Activated CD8-positive, alpha-beta memory T cell treated with anti-CD3 and anti-CD28 coated beads for 48 hours (primary cell): ENCODE measurements at places on chromosomes 1 and 21.

DNA sequence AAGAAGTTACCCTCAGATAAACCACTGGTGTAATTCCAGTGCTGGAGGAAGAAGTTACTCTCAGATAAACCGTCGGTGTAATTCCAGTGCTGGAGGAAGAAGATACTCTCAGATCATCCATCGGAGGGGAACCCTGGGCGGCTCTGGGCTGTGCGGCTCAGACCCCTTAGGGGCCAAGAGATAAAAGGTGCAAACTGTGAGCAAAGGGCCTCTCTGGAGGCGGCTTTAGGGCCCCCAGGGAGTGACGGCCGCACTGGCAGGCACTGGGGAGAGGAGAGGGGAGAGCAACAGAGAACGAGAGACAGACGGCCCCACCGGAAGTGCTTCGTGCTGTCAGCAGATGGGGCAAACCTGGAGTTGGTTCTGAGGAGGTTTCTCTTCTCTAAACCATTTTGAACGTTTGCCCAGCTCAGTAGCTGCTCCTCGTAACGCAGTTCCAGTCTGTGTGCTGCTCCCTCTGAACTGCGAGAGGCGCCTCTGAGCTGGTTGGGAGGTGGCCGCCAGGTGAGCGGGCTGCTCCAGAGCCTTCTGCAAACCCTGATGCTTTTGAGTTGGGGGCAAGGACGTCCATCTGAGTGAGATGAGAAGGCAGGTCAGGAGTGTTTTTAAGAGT, 62.6 kb upstream of the COL6A1 start:
- DNase-seq = no peak

GRCh38 chr1:107276247-107276646, 135.4 kb downstream of the NTNG1 start:
- DNase-seq = no peak

GRCh38 chr1:8155528-8156186, 129.5 kb upstream of the ERRFI1 start:
- no peak for DNase-seq

DNA sequence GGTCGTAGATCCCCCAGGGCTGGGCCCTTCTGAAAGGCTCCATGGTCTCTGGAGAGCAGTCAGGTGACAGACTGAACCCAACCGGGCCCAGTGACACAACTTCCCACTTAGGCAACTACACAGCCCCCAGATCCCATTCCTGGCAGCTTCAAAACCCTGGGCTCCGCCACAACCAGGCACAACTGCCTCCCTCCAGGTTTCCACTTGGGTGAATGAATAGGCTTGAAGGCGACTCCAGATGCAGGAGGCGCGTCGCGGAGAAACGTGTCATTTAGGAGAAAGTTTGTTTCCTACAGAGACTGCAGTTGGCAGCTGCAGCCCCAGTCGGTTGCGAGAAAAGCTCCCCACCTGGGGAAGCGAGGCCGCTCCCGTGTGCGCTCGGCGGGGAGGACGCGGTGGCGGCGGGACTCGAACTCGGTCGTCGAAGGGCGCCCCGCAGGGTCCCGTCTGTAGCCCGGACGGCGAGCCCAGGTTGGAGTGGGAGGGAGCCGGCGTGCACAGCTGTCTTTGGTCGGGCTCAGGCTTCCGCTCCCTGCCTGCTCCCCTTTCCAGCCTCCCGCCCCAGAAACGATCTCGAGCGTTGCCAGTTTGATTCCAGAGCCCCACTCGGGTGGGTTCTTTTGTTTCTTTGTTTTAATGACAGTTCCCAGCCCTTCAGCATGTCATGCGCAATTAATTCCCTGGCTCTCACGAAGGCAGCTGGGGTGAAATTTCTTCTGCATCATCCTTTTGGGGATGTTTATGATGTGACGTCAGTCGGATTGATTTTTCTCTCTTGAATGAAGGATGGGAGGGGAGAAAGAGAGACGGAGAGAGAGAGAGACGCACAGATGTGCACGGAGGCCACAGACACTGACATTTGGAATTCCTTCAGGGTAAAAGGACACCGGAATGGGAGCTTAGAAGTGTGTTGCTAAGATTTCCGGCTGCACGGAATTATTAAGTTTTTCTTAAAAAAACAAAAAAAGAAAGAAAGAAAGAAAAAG, 862 bp upstream of the SGIP1 start:
- DNase-seq = no peak

DNA sequence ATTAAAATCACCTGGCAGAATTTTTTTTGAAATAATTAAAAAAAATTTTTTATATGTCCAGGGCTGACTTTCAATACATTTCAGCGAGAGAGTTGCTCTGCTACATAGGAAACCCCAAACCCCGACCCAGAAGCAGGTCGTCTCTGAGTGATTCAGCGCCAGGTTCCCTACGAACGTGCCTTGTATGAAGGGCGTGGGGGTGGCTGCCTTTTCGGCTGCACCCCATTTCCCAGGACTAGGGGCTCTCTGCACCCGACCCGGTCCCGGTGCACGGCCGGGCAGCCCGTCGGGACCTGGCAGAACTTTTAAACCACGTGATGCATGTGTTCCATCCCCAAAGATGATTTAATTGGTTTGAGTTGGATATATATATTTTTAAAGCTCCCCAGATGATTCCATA, 15.8 kb upstream of the SCYL3 start:
- no peak for DNase-seq

GRCh38 chr1:113416496-113416895, 26.2 kb downstream of the MAGI3 start:
- no peak for DNase-seq

- no peak for DNase-seq
These were observed 334.1 kb upstream of the VAMP3 start for GRCh38 chr1:7437036-7437435.

- no peak for DNase-seq
These were observed 17.3 kb downstream of the LAMC1 start for GRCh38 chr1:183040547-183040971.

DNA sequence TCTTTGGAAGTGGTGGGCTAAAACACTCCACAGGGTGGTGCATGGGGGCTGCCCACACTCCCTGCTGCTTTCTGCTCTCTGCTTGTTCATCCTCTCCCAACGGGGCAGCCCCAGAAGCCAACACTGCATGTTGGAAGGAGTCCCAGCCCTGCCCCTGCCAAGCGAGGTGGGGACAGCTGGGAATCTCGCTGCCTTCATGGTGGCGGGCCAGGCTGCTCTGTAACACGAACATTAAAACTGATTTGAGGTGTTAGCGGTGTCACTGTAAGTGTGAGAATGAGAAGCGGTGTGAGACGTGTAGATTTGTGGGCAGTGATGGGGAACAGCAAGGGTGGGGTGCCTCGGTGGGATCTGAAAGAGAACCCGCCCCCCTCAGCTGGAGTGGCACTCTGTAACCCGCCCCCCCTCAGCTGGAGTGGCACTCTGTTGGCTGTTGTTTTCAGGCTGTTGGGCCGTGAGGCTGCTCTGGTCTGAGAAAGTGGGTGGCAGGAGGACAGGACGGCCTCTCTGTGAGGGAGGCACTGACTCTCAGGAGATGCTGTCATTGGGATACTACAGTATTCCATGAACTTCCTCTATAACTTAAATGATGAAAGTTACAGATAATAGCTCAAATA, 80.9 kb downstream of the PCBP3 start:
- no peak for DNase-seq

GRCh38 chr1:67646145-67647035, 38.6 kb upstream of the GADD45A start:
- DNase-seq = no peak

DNA sequence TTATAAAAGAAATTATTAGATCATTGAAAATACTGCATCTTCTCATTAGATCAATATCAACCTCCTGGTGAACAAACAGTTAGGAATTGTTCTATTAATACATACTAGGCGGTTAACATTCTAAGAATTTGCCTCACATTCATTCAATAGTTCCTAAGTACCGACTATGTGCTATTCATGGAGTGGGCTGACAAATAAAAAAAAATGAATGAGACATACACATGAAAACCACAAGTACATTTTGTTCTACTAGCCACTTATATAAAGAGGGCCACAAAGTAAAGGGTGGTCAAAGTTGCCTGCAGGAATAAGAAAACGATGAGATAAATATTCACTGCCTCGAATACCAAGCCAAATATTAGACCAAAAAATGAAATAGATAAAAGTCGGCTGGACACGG, 294.4 kb downstream of the SDCCAG8 start:
- no peak for DNase-seq

DNA sequence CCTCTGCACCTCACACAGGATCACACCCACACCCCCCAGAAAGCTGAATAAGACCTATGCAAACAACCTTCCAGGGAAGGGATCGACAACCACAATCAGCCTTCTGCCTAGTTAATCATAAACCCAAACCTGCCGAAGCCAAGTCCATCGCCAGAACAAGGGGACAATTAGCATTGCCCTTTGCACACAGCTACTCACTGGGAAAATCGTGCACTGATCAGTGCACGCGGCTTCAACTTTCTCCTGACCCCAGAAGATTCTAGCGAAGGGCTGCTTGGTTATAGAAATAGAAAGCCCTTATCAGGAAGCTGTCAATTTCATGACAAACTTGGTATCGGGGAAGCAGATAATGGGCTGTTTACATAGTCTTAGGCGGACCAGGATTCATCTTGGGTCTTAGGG, 29.5 kb downstream of the RUNX1 start:
- no peak for DNase-seq

GRCh38 chr1:61812916-61813315, 70.6 kb downstream of the PATJ start:
- no peak for DNase-seq

- no peak for DNase-seq
These were observed 14.7 kb upstream of the HAO2 start for GRCh38 chr1:119353836-119354235.

DNA sequence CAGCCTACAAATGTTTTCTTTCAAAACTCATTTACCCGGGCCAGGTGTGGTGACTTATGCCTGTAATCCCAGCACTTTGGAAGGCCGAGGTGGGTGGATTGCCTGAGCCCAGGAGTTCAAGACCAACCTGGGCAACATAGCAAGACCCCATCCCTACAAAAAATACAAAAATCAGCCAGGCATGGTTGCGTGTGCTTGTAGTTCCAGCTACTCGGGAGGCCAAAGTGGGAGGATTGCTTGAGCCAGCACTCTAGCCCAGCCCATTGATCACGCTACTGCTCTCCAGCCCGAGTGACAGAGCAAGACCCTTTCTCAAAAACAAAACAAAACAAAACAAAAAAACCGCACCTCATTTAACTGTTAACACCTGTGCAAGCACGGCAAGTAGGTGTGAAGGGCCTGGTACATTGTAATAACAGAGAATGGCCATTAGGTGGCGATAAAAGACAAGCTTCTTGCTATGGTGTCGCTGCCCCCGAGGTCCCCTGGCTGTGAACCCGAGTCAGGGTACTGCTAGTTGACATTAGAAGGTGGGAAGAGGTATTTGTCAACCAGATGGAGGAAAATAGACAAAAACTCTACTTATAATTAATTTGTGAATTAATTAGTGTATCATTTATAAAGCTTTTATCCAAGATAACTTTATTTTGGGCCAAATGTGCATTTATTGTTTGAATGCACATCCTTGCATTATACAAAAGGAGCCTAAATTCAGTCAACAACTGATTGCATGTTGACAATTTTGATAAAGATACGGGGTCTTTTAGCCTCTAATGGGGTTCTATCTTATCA, 66.5 kb downstream of the SH3BGR start:
- DNase-seq = no peak

- no peak for DNase-seq
These were observed 494 bp upstream of the PIP5K1A start for GRCh38 chr1:151197863-151198253.

DNA sequence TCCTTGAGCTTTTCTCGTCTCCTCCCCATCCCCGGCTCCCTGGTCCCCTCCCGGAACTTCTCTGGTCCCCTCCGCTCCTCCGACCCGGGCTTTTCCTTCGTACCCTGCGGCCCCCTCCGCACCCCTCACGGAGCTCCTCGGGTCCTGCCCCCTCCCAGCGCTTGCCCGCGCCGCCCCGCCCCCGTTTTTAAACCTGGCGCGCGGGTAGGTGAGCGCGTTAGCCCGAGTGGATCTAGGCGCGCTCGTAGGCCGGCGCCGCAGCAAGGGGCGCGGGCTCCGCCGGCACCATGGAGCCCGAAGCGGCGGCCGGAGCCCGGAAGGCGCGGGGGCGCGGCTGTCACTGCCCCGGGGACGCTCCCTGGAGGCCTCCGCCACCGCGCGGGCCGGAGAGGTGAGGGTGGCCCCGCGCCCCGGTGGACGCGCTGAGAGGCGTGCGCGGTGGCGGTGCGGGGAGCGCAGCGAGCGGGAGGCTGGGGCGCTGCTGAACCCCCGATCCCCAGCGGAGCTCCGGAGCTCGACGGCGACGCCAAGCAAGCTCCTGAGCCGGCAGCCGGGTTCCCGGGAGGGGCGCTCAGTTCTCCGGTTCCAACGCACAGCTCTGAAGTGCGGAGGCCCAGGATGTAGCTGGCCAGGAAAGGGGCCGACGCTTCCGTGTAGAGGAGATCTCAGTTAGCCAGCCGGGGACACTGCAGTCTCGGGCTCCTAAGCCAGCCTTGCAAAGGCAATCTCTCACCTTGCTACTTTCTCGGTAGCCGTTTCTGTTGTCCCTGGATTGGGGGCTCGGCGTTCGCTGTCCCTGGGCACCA, at the start of gene RIPPLY3:
Gene RIPPLY3, plus strand, starts transcription at position 217 of the 806 bp plus-strand sequence. Its CDS starts 71 bp downstream, at position 288.
- no peak for DNase-seq

DNA sequence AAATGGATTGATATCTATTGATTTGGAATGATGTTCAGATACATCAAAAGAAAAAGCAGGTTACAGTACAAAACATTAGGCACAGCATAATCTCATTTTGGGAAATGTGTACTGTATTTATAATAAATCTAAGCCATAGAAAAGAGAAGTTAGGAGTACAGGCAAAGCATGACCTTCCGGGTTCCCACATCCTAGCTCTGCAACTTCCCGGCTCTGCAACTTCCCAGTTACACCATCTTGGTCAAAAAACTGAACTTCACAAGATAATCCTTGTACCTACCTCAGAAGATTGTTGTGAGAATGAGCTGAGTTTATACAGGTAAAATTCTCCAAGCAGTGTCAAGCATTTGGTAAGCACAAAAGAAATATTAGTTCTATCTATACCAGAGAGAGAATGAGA, 21.7 kb upstream of the SLC44A3 start:
- DNase-seq = no peak

GRCh38 chr21:34967509-34968289, 81.4 kb downstream of the RUNX1 start:
- no peak for DNase-seq

- DNase-seq = no peak
These were observed 291.0 kb downstream of the PRDM2 start for GRCh38 chr1:13990939-13991338.
